Hypothalamus (tissue), 51 donors: ENCODE measurements at places on chromosomes 16 and 17.

- DNase-seq = no peak
Observed at GRCh38 chr16:4114257-4115208, 1.7 kb downstream of the ADCY9 start.

DNA sequence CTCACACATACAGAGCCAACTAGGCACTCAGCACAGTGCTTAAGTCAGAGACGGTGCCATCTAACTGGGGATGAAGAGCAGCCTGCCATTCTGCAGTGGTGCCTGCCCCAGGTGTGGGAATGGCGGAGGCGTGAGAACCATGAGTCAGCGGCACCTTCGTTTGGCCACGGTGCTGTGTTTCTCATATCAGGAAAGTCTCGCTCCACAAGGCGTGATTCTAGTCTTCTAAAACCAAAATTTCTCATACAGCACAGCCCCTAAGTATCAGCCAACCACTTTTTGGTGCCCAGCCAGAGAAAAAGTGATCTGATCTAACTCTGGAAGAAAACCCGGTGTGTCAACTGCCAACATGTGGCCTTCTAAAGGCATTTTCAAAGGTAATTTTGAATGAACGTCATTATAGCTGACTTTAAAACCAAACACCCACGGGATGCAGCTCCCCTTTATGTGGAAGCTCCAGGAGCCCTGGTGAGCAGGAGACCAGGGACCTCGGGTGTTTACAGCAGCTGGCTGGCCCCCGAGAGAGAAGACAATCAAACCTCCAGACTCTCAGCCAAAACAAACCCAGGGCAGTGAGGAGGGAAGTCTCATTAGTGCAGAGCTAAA is 54.6 kb downstream of the ABCC12 start:
- DNase-seq = no peak

DNA sequence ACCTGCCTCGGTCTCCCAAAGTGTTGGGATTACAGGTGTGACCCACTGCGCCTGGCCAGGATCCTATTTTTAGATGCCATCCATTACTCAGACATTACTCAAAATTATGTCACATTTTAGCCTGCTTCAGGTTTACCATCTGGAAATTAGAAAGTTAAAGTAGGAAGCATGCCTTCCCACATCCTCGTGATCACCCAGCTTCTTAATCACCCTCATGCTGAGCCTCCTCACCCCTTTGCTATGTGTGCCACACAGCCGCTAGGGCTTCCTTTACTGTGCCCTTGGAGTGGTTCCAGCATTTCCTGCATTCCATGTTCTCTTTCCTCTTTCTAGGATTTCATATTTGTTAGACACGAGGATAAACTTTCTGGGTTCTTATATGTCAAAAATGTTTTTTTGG is 9.3 kb downstream of the ADORA2B start:
- no peak for DNase-seq

DNA sequence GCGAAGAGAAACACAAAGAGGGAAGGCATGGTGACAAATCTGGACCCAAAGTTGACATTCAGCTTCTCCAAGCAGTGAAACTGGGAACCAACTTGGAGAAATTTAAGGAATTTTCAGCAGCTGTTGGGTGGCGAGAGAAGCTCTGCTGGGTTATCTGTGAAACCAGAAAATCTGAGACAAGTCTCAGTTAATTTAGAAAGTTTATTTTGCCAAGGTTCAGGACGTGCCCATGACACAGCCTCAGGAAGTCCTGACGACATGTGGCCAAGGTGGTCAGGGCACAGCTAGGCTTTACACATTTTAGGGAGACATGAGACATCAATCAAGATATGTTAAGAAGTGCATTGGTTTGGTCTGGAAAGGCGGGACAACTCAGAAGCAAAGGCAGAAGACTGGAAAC is 11.2 kb upstream of the CD300LF start:
- no peak for DNase-seq

DNA sequence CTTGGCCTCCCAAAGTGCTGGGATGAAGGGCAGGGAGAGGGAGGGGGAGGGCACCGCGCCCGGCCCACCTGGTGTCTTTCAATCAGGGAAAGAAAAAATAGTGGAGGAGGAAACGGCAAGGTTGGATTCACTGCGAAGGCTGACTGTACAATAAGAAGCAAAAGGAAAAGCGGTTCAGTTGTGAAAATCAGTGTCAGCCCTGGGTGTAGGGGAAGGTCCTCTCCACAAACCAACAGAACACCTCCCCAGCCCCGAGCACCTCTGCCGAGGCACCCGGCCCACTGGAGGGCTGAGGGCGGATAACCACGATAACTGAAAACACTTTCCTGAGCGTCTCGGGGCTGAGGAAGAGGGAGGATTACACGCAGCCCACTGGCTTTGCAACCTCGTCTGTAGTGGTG is 1.4 kb upstream of the SPG7 start:
- DNase-seq = no peak

- DNase-seq = no peak
Observed at GRCh38 chr17:49986396-49987289, 8.4 kb downstream of the DLX3 start.

DNA sequence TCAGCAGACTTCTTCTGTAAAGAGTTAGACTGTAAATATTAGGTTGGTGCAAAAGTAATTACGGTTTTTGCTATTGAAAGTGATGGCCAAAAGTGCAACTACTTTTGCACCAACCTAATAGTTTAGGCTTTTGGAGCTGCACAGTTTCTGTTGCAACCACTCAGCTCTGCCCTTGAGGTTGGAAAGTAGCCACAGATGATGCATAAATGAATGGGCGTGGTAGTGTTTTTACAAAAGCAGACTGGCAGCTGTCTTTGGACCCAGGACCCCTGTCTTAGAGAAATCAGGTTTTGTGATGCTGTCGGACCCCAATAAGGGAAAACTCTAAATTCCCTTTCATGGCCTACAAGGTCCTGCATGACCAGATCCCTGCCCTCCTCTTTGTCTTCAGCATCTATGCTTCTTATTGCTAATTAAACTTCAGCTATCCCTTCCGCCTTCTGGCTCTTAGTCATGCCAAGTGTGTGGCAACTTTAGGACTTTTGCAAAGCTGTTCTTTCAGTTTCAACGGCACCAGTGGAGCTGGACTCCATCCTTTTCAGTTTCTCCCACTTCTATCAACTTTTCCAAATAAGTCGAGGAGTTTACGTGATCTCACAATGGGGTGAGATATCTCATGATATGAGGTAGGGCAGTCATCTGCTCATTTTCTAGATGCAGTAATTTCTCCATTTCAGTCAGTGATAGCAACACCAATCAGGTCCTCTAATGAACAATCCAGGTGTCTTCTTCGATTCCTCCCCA is 232.3 kb downstream of the XYLT1 start:
- no peak for DNase-seq

- no peak for DNase-seq
Observed at GRCh38 chr16:12089492-12090150, 113.1 kb downstream of the SNX29 start.

DNA sequence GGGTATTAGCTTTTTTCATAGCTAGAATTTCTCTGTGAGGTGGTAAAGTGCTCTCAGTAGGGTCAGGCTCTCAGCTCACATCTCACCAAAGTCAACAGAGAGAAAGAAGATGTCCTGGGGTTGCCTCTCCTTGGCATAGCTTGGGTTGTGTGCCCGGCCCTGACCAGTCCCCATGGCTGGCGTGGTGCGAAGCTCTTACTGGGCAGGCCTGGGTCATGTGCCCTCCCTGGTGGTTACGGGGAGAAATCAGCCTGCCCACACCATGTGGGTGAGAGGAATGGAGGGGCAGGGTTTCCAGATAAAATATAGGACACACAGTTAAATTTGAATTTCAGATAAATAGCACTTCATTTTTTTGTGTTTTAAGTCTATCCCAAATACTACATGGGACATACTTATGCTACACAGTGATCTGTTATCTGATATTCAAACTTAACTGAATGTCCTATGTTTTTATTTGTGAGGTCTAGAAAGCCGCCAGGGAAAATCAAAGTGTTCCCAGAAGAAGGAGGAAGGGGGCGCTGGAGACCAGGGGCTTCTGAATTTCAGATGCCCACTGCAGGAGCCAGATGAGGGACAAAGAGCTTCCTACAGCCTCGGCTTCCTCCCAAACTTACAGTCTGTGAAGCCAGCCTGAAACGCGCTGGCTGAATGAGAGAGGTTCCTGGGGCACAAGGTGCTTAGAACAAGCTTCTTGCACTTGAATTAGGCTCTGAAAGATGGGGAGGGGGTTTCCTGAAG is 45.4 kb downstream of the NKD1 start:
- DNase-seq = no peak

- DNase-seq = no peak
Observed at GRCh38 chr17:68771867-68772515, 170.8 kb upstream of the FAM20A start.

DNA sequence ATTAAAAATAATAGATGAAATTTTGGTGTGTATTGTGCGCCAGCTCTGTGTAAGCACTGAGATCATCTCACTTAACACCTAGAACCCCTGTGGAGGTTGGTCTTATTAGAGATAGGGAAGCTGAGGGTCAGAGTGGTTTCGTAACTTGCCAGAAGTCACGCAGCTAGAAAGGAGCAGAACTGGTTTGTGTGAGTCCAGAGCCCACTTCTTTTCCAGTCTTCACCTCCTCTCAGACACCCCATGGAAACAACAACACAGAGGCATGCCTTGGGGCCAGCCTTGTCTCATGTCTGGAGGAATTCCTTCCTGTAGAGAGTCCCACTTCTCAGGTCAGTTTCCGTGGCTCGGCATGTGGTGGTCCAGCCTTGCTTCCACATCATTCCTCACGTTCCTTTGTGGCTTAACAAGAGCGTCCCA is 16.5 kb downstream of the YPEL2 start:
- no peak for DNase-seq

GRCh38 chr16:85651629-85652430 is 36.9 kb downstream of the GINS2 start:
- no peak for DNase-seq

DNA sequence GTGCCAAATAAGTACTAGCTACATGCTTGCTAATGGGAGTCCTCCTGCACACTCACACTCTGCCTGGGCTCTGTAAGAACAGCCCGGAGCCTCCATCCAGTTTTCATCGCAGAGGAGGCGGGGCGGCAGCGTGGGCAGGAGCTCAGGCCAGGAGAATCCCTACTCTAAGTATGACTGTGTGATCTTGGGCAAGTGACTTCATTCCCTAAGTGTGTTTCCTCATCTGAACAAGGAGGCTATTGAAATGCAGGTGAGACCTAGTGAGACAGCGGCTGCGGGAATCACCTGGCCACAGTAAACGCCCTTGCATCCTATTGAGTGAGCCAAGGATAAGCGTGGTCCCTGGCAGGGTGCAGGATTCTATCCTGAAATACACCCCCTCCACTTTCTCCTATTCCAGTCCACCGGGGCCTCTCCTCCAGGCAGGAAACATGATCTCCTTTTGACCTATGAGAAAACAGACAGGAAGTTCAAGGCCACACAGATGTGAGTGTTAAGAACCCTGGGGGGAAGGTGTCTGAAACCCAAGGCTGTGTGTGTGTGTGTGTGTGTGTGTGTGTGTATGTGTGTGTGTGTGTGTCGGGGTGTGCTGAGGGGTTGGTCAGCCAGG is 5.2 kb upstream of the RAI1 start:
- DNase-seq = no peak

DNA sequence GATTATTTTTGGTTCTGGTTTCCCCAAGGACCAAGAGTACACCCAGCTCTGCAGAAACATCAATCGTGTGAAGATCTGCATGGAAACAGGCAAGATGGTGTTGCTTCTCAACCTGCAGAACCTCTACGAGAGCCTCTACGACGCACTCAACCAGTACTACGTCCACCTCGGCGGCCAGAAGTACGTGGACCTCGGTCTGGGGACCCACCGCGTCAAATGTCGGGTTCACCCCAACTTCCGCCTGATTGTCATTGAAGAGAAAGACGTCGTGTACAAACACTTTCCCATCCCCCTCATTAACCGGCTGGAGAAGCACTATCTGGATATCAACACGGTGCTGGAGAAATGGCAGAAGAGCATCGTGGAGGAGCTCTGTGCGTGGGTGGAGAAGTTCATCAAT is 67.4 kb upstream of the ENDOV start:
- DNase-seq = no peak

GRCh38 chr17:10512856-10513255 is 5.5 kb downstream of the MYH1 start:
- no peak for DNase-seq

GRCh38 chr16:27701381-27701780 is 151.4 kb downstream of the KATNIP start:
- no peak for DNase-seq

GRCh38 chr17:20276421-20276820 is 190.9 kb downstream of the LGALS9B start:
- DNase-seq = no peak

DNA sequence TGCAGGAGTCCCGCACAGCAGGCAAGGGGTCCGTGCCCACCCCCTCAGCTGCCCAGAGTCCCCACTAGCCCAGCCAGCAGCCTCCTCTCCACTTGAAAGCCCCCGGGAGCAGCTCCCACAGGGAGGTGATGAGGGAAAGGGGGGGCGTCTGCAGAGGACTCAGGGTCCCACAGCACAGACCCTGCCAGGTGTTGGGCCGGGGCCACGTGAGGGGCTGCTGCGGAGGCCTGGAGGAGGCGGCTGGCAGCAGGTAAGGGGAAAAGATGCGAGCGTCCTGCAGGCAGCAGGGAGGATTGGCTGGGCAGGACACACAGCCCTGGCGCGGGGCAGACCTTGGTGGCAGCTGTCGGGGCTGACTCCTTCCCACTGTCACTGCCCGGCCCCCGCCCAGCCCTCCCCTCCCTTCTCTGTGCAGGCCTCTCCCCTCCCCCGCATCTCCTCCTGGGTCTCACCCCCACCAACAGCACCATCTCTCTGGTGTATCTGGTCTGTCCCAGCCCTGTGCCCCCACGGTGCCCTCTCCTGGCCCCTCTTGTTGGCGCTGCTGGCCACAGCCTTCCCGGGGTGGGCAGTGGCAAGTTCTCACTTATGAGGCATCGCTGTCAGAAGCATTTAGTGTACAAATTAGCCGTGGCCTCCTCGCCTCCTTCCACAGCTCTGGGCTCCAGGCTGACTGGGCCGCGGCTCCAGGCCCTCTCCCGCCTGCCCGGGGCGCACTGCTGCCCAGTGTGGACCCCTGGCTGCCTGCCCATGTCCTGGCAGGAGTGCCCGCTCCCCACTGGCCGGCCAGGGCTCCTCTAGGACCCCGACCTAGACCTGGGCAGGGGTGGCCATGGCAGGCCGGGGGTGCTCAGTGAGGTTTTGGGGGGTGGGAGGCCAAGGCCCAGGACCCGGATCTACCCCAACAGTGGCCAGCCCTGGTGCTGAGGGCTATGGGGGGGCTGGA is 4.4 kb upstream of the PRR35 start:
- no peak for DNase-seq

GRCh38 chr17:75889454-75889853 is 7.3 kb downstream of the TRIM65 start:
- no peak for DNase-seq

DNA sequence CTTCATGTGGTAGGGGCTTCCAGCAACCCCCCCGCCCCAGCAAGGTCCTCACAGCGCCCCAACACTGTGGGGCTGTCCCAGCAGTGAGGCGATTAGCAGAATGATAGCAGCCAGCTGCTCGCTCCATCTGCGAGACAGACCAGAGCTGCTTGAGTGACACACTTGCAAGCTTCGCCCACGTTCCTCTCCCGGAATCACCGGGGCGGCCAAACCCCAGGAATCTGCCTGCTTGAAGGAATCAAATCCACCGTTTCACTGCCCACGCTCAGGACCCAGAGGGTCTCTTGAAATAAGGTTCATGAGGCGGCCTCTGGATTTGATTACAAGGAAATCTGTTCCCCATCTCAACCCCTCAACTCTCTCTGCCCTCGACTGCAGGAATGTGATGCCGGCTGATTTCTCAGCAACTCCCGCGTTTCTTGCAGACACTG is 356.0 kb downstream of the C16orf95 start:
- DNase-seq = no peak

- no peak for DNase-seq
Observed at GRCh38 chr16:20767577-20767976, 3.8 kb downstream of the ACSM3 start.

GRCh38 chr17:36921095-36921851 is 16.0 kb upstream of the LHX1 start:
- DNase-seq = peak; percentile 22

- DNase-seq = no peak
Observed at GRCh38 chr17:70021726-70022125, 53.3 kb upstream of the KCNJ16 start.
